ENCODE measurements at places on chromosomes 3 and 15.

DNA sequence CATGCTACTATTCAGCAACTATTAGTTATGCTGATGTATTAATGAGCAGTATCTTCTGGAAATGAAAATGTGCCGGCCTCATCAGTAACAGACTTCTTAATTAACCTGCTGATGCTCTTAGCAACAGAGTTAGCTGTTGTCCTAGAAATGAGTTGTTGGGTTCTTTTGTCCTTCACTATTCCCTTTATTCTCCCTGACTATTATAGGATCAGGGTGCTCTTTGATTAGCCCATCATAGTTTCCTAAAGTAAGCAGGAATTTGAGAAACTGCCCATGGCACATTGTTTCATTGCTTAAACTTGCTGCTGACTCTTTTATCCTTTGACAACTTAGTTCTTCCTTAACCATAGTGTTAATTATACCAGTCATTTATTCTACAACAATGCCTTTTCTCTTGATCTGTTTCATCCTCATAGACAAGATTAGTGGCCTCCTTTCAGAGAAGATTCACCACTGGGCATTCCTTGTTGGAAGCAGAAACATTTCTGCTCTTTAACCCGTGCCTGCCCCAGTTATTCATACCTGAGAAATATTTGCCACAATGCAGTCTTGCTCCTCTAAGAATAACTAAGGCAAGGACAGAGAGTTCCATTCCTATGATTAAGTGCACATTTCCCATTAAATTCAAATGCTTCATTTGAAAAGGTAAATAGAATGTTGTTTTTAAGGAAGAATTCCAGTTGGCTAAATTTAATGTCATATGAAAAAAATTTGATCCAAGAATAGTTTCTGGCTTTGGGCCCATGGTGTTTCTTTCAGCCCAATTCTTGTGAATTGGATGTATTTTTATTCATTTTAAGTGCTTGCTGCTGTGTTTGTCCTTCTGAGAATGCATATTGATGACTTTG, 573.3 kb upstream of the TBL1XR1 start:
- no peak for DNase-seq

DNA sequence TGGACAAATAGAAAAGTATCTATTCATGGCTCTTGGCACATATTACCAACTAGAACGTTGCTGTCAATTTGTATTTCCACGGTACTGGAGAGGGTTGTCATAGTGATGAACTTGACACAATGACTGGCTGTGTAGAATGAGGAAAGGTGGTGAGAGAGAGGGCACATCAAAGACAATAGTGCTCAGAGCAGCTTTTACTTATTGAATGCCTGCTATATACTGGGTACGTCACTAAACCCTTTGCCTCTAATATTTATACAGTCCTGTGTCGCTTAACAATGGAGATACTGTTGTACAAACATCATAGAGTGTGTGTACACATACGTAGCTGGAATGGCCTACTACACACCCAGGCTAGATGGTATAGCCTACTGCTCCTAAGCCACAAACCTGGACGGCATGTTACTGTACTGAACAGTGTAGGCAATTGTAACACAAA, 8.3 kb downstream of the TMPRSS7 start:
- no peak for DNase-seq

- DNase-seq = no peak
Measured at GRCh38 chr3:4763604-4764247, 215.5 kb upstream of the BHLHE40 start.

DNA sequence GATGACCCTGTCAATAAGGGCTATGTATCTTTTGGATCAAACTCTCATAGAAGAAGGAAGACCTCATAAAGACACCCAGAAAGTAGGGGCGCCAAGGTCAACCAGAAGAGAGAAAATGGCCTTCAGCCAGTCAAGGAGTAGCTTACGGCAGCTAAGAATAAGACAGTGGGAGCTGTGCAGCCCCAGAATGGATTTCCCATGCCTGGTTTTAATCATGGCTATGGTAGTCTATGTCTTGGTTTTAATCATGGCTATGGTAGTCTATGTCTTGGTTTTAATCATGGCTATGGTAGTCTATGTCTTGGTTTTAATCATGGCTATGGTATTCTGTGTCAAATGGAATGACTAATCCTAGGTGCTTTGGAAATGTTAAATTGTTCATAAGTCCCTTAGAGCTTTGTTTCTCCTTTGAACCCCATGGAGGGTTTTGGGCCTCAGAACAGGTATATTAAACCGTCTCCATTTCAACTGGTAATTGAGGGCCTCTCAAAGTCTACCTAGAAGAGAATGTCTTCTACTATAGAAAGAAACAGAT, 742.0 kb upstream of the CFAP20DC start:
- DNase-seq = no peak

DNA sequence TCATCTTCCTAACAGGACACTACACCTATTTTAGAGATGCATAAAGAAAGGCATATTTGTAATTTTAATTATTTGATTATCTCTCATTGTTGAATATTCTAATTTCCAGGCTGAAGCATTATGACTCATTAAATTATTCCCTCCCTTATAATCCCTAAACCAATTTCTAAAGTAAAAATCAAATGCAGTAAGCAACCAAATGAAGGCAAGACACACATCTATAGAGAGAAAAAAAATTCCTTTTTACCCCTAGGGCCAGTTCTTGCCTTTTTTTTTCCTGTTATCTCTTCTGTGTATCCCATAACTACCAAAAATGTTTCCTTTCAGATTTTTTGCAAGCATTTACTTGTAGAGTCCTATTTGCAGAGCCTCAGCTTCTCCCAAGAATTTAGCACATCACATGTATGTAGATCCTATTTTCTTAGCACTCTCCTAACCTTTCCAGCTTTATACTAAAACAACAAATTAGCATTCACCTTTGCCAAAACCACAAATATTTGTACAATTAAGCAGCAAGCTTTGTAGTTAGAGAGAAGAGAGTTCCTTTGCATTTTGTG, 177.9 kb downstream of the SATB1 start:
- DNase-seq = no peak
